Right ventricle myocardium inferior (tissue), 1 donor: ENCODE measurements at places on chromosomes 2 and 18.

DNA sequence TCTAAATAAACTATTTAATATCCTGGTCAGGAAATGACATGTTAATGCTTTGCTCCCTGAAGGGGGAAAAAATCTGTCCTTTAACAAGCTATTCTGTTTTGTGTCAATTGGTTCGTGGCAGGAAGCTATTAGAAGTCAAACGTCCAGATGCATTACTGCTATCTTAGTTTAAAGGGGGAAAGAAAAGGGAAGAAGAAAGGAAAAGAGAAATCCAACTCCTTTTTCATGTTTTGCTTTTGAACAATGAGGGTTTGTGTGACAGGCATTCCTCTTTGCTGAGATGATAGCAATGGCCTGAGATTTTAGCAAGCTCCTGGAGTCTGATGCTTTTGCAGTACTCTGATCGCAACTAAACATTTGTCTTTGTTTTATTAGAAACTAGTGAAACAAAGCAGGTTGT, 24.6 kb downstream of the TRIB2 start:
- DNase-seq = no peak

DNA sequence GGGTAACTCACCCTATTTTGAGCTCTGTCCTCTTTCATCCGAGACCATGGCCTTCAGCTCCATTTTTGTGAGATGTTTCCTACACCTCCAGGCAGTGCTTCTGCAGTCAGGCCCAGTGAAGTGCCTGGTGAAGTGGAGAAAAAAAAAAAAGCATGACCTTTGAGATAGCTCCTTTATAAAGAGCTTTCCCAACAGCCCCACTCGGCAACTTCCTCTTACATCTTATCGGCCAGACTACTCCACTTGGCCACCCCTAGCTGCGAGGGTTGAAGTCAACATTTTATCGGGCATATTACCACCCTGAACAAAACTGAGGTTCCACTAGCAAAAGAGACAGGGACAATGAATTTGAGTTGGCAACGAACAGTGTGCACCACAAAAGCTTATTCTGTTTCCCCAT, 124.8 kb upstream of the RNF152 start:
- no peak for DNase-seq

- no peak for DNase-seq
These were observed 2.6 kb downstream of the RBMS1 start for GRCh38 chr2:160490733-160491685.

DNA sequence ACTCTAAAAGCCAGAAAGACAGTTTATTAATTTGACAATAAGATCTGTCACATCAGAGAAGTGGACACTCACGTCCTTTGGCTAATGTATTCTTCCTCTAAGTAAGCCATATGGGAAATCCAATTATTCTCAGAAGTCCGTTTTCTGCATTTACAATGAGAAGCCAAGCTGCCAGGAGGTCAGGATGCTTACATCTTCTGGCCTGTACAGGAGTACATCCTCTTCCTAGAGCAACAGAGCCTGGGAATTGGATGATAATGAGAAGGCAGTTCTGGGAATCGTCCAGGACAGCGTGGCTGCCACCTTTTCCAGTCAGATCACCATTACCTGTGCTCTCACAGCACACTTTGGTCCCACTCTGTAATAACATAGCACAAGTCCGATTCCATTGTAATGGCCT, 5.2 kb downstream of the RAPGEF4 start:
- no peak for DNase-seq

DNA sequence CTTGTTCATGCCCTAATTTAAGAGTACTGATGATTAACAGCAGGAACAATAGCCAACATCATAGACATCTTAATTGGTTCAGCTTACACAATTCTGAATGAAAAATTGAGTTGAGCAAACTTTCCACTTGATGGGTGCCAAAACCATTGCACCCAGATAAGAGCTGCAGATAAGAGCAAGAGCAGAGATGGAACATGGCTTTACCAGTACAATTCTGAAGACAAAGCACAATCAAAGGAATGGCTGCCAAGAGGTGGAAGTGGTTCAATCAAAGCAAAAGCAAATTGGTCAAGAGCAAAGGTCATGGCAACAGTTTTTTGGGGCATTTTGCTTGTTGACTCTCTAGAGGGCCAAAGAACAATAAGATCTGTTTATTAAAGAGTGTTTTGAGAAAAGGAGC, 65.6 kb upstream of the ATP5MC3 start:
- DNase-seq = no peak

DNA sequence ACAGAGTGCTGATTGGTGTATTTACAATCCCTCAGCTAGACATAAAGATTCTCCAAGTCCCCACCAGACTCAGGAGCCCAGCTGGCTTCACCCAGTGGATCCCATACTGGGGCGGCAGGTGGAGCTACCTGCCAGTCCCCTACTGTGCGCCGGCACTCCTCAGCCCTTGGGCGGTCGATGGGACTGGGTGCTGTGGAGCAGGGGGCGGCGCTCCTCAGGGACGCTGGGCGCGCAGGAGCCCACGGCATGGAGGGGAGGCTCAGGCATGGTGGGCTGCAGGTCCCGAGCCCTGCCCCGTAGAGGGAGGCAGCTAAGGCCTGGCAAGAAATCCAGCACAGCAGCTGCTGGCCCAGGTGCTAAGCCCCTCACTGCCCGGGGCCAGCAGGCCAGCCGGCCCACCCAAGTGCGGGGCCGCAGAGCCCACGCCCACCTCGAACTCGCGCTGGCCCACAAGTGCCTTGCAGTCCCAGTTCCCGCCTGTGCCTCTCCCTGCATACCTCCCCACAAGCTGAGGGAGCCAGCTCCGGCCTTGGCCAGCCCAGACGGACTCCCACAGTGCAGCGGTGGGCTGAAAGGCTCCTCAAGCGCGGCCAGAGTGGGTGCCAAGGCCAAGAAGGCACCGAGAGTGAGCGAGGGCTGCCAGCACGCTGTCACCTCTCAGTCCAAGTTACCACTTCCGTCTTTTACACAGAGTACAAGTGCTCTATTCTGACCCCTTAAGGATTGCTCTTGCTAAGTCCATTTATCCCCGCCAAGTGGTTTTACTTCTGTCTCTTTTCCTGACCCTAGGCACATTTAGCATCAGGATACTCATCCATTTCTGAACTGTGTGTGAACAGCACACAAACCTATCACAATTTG, 1.7 kb upstream of the RPE start:
- DNase-seq = no peak

- peak; percentile 26 for DNase-seq
These were observed 129.3 kb downstream of the HDAC4 start for GRCh38 chr2:239271471-239271870.

DNA sequence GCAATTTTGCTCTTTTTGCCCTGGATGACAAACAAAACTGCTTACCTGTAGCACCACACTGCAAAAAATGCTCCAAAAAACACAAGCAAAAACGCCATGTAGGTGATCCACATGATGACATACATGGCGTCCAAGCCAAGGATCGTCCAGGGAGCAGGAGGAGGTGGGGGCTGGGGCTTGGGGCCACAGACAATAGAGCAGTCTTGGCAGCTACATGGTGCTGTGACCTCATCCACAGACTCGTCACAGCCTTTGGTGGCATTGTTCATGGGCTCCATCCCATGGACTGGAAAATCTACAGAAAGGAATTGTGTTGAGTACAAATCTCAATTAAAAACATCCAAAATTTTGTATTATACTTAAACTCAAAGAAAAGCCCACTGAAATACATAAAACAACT, 26.1 kb downstream of the NPC1 start:
- no peak for DNase-seq

DNA sequence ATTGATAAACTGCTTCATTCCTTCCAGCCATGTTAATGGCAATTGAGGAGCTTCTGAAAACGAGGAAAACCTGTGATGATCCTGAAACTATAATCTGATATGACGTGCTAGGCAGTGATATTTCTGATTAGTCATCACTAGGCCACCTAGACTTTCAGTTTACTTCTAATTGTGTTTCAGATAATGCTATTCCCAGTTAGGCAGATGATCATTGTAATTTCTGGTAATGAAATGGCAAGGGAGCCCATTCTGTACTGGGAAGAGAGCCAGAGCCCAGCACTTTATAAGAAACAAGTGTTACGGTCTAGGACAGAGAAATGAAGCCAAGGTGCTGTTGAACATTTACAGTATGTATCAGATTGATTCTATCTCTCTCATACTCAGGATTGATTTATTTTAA, 106.2 kb downstream of the CPO start:
- DNase-seq = no peak

DNA sequence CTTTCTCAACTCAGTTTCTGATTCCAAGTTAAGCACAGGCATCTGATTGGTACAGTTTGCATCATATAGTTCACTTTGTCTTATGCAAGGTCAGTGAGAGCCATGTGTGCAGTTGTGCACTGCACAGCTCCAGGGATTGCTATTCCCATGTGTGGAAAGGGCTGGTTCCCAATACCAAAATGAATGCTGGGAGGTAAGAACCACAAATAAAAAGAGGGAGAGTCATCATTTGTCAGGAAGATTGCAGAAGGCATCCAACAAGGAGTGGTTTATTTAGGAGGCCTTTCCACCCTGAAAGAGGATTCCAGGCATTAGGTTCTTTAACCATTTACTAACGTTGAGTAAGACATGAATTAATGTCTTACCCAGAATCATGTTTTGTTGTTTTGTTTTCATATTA, 141.2 kb upstream of the ST6GAL2 start:
- no peak for DNase-seq

- no peak for DNase-seq
These were observed 109.8 kb upstream of the CHRNA1 start for GRCh38 chr2:174874085-174874484.

- DNase-seq = peak; percentile 93
These were observed 619 bp upstream of the FAM168B start for GRCh38 chr2:131093696-131094462.

DNA sequence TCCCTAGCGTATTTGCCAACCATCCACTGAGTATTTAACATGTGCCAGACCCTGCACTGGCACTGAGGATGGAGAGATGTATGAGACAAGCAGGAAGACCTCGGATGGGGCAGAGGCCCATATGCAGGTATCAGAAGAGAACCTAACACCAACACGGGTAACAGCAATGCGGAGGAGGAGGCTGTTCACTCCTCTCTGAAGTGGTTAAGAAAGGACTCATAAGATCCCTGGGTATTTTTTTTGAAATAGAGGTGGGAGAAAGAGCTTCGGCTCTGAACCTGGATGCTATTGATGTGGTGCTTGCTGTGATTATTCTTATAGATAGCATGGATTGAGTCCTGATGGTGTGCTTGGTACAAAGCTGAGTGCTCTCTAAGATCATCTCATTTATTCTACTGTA, 418.3 kb downstream of the LPIN1 start:
- DNase-seq = no peak

DNA sequence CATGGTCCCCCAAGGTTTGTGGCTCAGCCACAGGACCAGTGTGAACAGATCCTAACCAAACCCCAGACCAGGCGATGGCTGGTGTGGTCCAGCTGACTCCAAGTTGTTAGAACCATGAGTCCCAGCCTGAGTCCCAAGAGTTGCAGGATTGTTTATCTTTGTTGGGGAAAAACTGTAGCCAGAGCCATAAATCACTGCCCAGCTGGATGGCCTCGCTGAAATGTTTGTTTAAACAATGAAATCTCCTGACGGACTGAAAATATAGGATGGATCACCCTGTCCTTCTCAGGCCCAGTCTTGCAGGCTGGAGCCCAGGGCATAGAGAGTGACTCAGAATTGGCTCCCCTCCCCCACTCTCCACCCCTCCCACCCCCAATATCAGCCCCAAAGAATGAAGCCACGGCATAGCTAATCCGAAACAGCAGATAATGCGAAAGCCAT, 36.4 kb downstream of the PKDCC start:
- DNase-seq = no peak

- peak; percentile 54 for DNase-seq
These were observed 39.7 kb downstream of the ADI1 start for GRCh38 chr2:3479430-3480320.

- DNase-seq = no peak
These were observed 163.1 kb downstream of the NRP2 start for GRCh38 chr2:205845446-205845845.
